ENCODE measurements at places on chromosomes 12 and 14.

DNA sequence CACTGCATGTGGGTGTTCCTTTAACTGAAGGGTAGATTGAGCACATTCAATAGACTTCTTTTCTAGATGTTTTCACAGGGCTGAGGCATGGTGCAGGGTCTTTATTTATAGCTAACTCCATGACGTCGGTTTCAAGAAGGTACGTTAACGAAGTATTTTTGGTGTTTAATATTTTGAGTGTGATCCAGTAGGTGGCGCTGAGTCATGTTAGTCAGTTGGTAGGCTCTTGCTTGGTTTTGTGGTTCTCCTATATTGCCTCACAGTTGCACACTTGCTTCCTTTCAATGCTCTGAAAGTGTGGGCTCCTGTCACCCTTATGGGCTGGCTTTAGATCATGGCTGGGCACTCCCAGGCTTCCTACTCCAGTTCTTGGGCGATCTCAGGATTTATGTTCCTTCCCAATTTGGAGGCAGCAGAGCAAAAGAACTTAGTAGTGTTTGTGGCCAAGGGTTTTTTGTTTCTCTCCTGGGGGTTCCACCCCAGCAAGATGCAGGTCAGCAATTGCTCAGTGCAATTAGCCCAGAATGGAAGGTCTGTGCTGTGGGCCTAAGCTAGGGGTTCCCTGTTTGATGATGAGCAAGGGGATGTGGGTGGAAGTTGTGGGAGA is 471.6 kb upstream of the FOXG1 start:
- peak; percentile 75 for DNase-seq

DNA sequence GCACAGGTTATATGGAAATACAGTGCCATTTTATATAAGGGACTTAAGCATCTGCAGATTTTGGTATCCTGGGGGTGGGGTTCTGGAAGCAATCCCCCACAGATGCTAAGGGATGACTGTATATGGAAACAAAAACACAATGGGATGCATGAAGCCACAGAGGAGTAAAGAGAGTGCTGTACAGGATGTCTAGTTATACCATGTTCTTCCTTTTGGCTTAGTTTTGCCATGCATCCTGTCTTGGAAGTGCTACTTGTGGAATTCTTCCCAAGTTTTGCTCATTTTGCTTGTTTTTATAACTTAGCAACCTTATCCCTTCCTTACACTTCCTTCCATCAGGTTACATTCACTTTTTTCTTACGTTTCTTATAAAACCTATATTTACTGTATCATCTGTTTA is 55.6 kb downstream of the TRMT5 start:
- no peak for DNase-seq

- no peak for DNase-seq
Measured at GRCh38 chr12:89259821-89260220, 92.5 kb downstream of the DUSP6 start.

- DNase-seq: no peak
Measured at GRCh38 chr14:29265852-29266251, 499.3 kb downstream of the FOXG1 start.

DNA sequence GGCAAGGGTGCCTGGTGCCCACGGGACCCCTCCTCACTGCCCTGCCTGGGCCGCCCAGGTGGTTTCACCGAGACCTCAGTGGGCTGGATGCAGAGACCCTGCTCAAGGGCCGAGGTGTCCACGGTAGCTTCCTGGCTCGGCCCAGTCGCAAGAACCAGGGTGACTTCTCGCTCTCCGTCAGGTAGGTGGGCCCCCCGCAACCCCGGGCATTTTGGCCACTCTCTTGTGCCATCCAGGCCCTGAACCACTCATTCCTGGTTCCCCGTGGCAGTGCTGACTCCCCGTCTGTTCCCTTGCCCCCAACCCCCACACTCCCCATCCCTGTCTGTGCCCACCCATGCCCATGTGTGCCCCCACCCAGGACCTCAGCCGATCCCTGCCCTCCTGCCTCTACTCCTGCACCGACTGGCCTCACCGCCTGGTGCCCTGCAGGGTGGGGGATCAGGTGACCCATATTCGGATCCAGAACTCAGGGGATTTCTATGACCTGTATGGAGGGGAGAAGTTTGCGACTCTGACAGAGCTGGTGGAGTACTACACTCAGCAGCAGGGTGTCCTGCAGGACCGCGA is 480 bp downstream of the PTPN6 start:
- no peak for DNase-seq

- no peak for DNase-seq
Measured at GRCh38 chr12:62640910-62641448, 174.4 kb downstream of the MON2 start.

DNA sequence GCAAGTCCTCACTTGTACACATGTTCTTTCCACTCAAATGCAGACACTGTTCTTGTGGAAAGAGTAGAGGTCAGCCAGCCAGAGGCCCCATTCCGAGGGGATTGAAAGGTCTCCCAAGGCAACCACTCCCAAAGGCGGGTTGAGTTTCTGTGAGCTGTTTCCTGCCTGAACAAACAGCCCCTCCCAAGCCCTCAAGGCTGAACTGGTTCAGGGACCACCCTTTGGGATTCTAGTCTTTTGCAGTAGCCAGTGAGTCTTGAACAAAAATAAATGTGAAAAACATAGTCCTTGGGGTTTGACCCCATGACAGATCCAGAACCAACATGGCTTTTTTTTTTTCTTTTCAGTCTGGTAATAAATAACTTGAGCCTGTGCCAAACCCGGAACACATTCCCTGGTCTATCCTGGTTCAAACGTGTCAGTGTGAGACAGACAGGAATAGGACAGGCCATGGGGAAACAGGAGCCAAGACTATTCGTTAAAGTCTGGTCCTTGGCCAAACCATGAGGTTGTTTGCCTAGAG is 17.6 kb upstream of the STK38L start:
- no peak for DNase-seq

All from NB4 (cell line).